ENCODE measurements at places on chromosomes 7 and 10.

- no peak for DNase-seq
These were observed 159.3 kb upstream of the TMEM196 start for GRCh38 chr7:19932549-19933249.

GRCh38 chr10:89470628-89471027 lies 56.3 kb downstream of the IFIT5 start:
- DNase-seq = no peak

DNA sequence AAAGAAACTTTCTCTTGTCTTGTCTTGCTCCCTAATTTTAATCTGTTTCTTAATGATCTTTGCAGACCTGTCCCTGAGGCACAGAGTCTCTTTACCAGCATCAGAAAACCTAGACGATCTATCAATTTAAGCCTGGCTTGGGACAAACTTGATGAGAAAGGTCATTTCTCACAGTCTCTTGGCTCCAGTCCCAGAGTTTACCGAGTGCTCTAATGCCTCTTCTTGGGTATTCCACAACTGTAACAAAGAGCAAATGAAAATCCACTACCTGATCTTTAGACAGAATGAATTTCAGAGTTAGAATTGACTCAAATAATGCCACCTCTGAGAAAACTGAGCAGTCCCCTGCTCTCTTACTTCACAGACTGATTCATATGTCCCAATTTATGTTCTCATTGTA lies 106.4 kb upstream of the DNAJB12 start:
- no peak for DNase-seq

DNA sequence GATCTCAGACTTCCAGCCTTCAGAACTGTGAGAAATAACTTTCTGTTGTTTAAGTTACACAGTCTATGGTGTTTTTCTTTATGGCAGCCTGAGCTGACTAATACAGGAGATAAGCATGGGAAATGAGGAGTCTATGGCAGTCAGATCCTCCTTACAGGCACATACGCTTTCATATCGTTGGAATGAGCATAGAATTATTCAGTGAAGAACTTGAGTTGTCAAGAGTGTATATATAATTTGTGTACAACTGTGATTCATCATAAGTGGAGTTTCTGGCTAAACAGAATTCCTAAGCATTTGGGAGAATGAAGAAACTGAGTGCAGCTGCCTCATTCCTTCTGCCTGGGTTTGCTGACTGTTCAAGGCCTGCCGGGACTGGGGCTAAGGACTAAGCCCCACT lies 516.7 kb downstream of the ADRA2A start:
- no peak for DNase-seq

GRCh38 chr7:117411539-117411938 lies 15.8 kb downstream of the ASZ1 start:
- no peak for DNase-seq

DNA sequence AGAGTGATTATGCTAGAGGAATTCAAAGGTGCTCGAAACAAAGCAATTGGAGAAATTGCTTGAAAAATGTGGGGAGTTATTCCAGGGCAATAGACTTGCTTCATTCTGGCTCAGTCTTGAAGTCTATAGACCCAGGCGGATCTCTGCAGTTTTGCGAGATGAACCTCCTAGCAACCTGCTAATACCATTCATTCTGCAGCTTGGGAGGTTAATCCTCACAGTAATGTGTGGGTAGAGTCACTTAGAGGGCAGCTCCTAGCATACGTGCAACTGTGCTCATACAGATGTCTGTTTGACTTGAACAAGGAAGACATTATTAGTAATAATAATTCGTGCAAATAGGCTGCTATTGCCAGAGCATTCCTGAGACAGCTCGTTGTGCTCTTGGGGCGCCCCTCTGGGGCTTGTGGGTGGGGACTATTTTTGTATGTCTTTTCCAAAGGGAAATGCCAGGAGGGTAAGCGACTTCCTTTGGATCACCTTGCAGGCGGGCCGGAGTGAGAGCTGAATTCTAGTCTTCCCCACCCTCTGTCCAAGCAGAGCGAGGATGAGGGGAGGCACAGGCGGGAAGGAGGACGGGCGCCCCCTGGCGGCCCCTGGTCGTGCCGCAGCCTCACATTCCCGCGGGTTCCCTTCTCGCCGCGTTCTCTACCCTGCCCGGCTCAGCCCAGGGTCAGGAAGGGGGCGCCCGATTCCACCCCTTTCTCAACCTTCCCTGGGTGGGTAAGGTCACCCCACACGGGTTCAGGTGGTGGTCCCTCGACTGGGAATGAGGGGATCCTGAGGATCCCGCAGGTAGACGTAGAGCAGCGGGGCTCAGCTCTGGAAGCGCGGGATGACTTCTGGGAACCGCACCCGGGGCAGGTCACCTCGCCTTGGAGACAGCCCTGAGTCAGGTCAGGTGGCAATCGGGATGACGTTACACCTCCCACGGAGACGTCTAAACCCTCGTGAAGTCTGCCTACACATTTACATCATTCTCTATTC lies 241.5 kb downstream of the PHTF2 start:
- peak; percentile 85 for DNase-seq

GRCh38 chr7:127938588-127938987 lies 92.6 kb downstream of the LRRC4 start:
- DNase-seq = no peak

GRCh38 chr7:101399759-101400158 lies 37.1 kb downstream of the COL26A1 start:
- no peak for DNase-seq

DNA sequence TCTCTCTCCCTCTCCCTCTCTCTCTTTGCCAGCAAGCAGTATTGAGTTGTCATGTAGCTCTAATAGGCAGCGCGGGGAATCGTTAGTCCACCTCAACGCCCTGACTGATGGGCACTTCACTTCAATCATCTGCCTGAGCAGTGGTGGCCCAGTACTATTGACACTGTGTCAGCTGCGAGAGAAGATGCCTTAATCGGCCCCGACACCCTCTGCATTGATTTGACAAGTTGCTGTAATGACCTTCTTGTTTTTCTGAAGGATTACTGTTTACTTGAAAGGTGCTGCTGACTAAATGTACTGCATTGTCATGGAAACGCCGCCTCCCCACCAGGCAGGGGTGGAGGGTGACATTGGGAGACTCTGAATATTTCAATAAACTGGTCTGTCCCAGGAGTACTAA lies 913.8 kb downstream of the KCNMA1 start:
- no peak for DNase-seq

DNA sequence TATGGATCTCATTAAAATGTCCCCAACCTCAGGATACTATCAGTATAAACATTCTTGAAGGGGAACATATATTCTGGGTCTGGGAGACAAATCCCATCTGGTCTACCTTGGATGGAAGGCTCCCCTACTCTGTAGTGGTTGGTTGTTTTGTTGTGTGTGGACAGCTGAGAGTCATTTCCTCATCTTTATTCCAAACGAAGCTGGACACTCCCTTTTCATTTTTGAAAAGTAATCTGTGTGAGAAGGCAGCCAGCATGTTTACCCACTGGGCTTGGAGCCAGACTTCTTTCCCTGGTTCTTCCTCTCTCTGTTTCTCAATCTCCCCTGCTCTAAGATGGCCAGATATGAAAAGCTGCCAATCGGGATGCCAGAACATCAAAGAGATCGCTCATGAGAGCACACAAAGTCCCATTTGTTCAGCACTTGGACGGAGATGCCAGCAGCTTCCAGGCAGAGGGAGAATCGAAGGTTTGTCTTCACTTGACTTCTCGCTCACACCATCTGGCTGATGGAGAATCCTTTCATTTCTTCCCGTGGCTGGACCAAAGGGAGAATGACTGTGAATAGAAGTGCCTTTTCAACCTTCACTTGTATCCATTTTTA lies 108.1 kb upstream of the AGR3 start:
- no peak for DNase-seq

GRCh38 chr10:119250641-119251314 lies 43.4 kb downstream of the GRK5 start:
- DNase-seq = peak; percentile 8

GRCh38 chr7:92992483-92992882 lies 125.3 kb downstream of the SAMD9 start:
- DNase-seq = no peak

- DNase-seq = no peak
These were observed 260.9 kb downstream of the ADARB2 start for GRCh38 chr10:1476455-1476803.

DNA sequence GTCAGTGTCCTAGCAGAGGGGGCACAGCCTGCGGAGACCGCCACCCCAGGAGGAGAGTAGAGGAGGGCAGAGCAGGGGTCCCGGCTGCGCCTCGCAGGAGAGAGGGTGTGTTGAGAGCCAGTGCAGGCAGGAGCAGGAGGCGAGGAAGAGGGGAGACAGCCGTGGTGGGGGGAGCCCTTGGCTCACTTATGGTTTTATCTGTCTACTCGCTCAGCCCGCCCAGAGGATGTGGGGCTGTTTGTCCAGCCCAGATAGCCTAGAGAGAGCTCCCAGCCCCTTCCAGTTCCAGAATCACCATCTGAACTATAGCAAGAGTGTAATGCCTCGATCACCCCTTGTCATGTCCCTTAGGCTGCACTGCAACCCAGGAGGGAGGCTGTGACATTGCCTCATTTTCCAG lies 26.6 kb downstream of the SLC29A3 start:
- DNase-seq = no peak

GRCh38 chr10:89207801-89208551 lies 859 bp upstream of the CH25H start:
- peak; percentile 71 for DNase-seq

DNA sequence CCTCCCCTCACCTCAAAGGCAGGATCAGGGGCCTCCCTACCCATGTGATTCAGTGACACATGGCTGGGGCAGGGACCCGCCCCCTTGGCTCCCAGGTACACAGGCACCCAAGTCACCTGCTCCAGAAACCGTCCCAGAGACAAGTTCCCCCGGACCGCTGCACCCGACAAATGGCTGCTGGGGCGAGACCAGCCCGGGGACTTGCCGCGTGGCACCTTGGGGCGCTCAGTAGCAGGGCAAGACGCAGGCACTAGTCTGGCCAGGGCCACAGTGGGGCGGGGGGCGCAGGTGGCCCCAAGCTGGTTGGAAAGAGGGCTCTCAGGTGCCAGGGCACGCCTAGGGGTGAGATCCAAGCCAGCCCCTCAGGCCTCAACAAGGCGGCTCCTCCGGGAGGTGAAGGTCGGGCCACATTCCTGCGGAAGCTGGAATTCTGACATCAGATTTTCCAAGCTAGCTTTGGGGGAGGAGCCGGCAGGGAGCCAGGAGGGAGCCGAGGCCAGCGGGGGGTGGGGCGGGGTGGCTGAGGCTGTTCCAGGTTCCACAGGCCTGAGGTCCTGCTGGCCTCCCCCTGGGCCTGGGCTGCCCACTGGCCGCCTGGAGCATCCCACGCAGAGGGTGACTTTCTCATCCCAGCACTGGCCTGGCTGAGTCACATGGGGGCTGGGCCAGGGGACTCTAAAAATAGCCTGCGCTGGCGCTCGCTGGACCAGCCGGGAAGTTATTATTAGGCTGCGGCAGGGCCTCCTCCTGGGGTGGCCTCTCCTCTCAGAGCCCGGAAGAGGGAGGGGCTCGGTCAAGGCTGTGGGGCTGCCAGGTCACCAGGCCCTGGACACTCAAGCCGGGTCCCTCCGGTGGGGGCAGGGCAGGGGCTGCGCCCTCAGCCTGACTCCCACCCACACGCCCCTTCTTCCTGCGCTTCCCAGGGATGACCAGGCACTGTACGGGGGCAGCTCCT lies 20.5 kb upstream of the INPP5A start:
- DNase-seq = peak; percentile 93

DNA sequence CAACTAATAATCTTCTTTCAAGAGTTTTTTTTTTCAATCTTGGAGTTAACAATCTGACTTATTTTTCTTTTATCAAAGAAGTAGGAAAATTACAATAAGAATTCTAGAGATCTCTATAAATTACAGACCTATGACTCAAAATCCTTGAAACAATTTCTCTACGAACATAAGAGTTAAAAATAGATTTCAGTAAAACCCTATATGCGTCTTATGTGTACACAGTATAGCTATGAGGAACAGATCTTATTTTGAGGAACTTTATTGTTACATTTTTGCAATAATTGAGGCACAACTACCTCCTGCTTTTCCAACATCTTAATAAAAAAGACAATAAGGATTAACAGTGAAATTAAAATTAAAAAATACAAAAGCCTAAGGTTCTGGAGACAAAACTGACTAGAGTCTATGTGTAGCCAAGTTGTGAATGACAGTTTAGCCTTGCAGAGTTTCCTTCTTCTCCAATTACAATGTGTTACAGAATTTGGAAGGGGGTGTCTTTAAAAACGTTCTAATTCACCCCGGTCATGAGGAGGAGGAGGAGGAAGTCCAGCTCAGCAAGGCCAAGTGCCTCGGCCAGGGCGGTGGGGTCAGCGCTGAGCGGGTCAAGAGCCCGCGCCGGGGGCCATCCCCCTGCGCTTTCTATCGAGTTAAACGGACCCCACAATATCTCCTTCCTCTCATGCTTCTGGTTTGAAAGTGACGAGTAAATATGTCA lies 40.5 kb downstream of the AMZ1 start:
- no peak for DNase-seq

DNA sequence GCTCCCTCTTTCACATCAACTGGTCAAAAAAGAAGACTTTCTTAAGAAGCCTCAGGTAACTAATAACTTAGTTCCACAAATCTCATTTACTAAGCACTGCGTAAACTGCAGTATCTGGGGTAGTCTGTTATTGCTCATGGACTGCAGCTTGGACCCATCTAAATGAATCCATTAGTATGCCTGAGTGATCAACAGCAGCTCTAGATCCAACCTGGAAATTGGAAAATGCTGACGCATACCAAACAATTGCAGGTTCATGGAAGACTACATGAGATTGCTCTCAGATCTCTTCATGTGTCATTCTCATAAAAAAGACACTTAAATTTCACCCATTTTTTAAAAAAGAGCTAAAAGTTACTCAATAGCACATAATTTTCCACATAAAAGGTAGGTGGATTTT lies 121.6 kb downstream of the IDE start:
- DNase-seq = no peak

DNA sequence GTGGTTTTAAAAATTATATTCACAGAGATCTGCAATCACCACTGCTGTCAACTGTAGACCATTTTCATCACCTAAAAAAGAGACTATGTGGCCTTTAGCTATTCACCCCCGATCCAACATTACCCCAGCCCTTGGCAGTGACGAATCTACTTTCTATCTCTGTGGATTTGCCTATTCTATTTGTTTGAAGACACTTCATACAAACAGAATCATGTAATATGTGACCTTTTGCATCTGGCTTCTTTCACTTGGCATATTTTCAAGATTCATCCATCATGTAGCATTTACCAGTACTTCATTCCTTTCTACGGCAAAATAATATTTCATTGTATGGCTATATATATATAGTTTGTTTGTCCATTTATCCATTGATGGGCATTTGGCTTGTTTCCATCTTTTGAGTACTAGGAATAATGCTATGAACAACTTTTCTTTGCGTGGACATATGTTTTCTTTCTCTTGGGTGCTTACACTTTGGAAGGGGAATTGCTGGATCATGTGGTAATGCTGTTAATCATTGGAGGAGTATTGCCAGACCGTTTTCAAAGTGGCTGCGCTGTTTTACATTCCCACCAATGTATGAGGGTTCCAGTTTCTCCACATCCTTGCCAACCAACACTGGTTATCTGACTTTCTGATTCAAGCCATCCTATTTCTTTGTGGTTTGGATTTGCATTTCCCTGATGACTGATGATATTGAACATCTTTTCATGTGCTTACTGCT lies 22.3 kb downstream of the ADAMTS14 start:
- DNase-seq = no peak
